Central memory CD8-positive, alpha-beta T cell (primary cell): ENCODE measurements at places on chromosomes 7 and 10.

DNA sequence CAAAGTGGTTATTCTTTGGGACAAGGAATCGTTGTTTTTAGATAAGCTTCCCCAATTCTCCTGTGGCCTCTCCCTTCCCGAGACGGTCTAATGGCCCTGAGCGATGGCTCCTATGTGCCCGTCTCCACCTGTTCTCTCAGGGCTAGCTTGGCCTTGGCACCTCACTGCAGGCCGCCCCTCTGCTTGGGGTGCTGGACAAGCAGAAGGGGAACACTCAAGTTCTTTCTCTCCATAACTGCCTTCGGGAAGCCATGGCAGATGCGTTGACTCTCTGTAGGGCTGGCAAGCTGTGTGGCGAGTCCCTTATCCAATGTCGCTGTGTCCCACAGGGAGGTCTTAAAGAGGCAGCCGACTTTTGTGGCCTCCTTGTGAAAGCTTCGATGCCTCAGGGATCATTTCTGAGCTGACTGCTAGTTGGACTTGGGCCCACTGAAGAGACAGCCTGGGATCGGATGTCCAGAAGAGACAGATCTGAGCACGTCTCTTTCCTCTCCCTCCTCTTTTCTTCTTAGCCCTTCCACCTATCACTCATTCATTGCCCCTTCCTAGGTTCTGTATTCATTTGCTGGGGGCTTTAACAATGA, 70.8 kb downstream of the GRK5 start:
- no peak for DNase-seq

DNA sequence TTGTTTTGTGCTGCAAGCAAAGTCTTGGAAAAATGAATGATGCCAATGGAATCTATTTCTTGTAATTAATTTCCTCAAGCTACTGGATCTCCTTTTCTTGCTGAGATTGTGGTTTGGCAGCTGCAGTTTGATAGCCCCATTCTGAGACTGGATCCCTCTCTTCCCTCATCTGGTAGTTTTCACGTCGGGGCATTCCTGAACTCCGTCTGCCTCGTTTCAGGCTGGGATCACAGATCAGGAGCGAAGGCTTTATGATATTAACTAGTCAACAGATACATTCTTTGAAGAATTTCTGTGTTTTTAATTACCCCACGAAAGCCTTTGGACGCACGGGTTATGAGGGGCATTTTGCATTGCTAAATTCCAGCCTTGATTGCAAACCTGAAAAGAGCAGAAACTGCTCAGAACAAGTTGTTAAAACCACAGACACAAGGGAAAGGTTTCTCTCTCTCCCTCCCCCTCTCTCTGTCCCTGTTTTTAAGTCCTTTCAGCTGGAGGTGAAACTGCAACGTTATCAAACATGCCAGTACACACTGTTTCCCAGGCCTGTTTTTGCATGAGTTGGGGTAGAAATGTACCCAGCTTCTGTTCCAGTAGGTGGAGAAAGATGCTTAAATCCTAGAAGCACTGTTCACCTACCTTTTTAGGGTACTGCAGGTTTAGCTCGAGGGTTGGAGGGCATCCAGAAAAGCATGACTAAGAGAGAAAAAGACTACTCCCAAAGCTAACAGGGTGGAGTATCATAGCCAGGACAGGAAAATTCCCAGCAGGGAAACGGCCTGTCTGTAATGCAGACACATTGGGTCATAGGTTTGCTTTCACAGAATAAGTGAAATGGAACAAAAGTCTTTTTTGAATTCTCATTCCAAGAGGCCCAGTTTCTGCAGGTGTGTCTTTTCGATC, 124.3 kb downstream of the CUX1 start:
- DNase-seq = no peak

DNA sequence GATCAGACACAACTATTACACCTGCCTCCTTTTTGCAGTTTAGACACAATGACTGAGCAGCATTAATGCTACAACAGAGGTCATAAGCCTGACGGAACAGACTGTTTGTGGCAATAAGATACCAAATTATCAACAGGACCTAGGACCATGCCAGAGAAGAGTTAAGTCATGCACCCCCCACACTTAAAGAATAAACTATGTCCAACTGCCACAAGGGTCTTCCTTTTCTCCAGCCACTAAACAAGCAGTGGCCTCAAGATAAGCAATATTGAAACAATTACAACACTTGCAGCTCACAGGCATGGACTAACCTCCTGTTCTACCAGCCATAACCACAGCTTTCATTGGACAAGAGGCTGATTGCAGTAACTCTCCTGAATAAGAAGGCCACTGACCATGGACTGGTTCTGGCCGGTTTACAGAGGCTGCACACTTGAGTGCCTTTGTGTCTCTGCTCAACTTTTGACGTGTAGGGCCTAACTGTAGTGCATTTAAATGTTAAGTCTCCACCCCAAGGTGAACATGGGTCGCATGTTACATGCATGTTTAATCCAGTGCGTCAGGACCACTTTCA, 104.4 kb downstream of the STRA8 start:
- DNase-seq = no peak

DNA sequence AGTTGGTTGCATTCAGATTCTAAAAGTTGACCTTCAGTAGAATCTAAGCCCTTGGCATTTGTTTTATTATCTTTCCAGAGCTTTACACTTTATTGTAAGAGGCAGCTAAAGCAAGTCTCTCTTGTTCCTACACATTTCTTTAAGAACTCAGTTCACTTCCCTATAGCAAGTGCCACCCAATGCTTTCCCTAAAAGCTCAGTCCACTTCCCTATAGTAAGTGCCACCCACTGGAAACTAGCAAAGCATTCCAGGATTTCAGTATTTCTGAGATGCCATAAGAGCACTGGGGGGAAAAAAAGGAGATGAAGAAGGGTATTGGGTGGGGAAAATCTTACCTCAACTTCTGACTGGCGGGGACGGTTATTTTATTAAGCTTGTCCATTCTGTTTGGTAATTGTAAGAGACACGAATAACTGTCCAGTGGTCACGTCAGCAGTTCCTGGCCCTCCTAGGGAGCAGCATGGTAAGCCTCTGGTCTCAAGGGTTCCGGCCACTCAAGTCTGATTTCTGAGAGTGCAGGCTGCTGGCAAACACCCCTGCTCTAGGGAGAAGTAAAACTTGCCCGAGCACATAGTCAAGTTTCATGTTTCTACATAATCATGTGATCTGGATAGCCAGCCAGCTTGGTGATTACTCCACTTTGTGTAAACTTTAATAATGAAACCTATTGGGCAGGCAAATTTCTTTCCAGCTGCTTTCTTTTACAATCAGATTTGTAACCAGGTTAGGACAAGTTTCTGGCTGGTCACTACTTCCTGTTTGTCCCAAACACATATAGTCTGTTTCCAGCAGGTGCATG, at the start of gene BLNK:
Gene BLNK (minus strand): TSS at position 554 of the 800 bp plus-strand sequence. CDS start 171 bp downstream, at position 383.
- no peak for DNase-seq

- no peak for DNase-seq
These were observed 118.1 kb downstream of the ANLN start for GRCh38 chr7:36507475-36508440.

GRCh38 chr7:77867537-77867865, 68.9 kb downstream of the PHTF2 start:
- DNase-seq = no peak

DNA sequence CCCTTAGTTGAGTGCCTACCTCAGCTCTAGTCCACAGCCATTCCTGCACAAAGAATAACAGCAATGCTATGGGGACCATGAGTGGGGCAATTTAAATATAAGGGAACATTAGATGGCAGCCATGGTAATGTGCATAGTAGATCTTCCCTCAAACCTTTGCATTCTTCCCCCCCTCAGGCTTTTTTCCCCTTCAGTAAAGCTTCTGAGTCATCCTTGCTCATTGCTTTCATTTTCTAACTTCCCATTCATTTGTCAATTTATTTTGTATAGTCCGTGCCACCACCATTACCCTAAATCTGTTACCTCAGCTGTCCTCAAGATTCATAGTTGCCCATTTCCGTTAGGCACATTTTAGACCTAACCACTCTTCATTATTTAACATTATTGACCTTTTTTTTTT, 10.7 kb downstream of the HECTD2 start:
- no peak for DNase-seq

- no peak for DNase-seq
These were observed 57.1 kb upstream of the RHOBTB1 start for GRCh38 chr10:61000769-61001730.

- no peak for DNase-seq
These were observed 43.4 kb upstream of the PDLIM1 start for GRCh38 chr10:95333997-95334804.

GRCh38 chr7:47247132-47247531, 334.8 kb downstream of the TNS3 start:
- no peak for DNase-seq

GRCh38 chr7:158422196-158422886, 165.3 kb downstream of the PTPRN2 start:
- no peak for DNase-seq

DNA sequence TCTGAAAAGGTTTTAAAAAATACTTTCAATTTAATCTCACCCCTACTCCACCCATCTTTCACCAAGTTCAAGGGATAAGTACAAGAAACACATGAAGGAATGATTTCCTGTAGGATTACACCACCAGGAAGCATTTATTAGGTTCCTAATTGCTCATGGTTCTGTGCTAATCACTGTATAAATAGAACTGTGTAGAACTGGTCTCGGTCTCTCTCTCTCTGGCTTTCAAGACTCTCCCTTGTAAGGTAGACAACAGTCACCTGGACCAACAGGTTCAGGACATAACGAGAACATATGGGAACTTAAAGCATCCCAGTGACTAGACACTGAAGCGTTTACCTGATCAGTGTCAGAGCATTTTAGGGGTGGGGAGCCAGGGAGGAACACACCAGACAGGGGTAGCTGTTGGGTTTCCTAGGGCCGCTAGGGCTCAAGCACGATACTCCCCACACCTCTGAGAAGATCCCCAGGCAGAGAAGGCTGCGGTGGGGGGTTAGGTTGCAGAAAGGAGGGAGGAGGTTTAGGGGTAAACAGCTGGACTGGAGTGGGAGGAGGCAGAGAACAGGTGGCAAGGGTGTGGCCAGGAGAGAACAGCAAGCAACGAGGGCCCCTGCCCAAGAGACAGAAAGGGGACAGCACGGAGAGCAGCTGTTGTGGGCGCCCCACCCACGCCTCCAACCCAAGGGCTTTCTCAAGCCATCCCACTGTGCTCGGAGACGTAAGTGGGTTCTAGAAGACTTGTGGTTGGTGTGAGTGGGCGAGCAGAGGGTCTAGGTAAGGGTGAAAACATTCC, 52.5 kb upstream of the USP6NL start:
- DNase-seq = no peak
